Effector memory CD8-positive, alpha-beta T cell (primary cell): ENCODE measurements at places on chromosomes 3 and 15.

DNA sequence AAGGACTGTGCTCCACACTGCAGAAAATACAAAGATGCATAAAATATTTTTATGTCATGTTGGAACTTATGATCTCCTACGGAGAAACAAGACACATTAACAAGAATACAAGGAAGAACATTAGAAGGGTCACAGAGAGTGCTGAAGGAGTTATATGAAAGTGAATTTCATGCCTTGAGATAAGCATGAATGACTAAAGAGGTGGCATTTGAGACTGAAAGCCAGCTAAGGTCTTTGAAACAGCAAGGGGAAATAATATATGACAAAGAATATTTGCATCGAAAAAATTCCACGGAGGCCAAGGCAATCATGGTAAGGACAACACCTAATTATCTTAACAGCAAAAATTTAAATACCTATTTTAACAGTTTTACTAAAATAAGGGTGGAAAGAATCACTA is 12.5 kb downstream of the GSK3B start:
- no peak overlapping the region for H3K27ac ChIP-seq
- no peaks in the 10 kb centered on the region for H3K27me3 ChIP-seq
- H3K4me1 ChIP-seq, result peaks cover 68% of the 10 kb centered on the region
- DNase-seq, result no peak

DNA sequence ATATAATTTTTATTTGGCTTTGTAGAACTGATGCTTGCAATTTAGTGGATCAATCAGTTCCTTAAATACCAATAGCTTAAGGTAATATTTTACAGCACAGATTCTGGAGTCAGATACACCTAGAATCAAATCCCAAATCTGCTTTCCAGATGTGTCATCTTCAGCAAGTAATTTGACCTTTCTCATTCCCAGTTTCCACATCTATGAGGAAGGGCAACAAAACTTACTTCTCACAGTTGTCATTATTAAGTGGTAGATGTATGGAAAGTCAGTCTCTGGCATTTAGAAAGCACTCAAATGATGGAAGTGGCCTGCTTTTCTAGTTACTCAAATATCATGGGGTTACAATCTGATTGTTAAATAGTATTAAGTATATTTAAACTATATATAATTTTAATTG is 767.0 kb downstream of the CADM2 start:
- no peaks in the 10 kb centered on the region for H3K27me3 ChIP-seq
- H3K27ac ChIP-seq, result no peak overlapping the region
- DNase-seq, result no peak
- H3K4me3 ChIP-seq, result no peak overlapping the region

DNA sequence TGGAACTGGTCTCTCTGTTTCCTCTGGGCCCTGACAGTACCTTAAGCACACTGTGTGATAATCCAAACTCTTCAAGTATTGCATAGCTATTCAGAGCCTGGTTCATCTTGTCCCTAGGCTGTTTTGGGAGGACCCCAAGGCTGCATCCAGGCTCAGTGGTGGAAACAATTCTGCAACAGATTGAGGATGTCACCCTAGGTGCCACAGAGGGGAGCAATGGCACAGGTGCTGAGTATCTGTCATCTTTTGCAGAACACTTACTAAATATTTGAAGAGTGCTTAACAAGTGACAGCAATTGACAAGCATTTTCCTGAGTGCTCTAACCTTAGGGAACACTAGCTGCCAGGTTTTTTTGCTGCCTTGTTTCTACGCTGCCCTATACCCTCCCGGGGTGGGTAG is 27.8 kb downstream of the STARD5 start:
- peak overlapping the region; percentile 98 for H3K27ac ChIP-seq
- no peaks in the 10 kb centered on the region for H3K27me3 ChIP-seq
- DNase-seq, result no peak
- H3K4me1 ChIP-seq, result peaks cover 88% of the 10 kb centered on the region
- peaks cover 56% of the 10 kb centered on the region for H3K36me3 ChIP-seq
- H3K4me3 ChIP-seq, result peak overlapping the region; percentile 100

GRCh38 chr15:68572921-68573320 is 5.9 kb upstream of the CORO2B start:
- H3K27me3 ChIP-seq, result peaks cover 90% of the 10 kb centered on the region
- H3K4me3 ChIP-seq, result no peak overlapping the region
- no peak overlapping the region for H3K27ac ChIP-seq
- DNase-seq, result no peak
- H3K36me3 ChIP-seq, result peaks cover 3% of the 10 kb centered on the region

- H3K27ac ChIP-seq, result no peak overlapping the region
- no peaks in the 10 kb centered on the region for H3K36me3 ChIP-seq
- no peaks in the 10 kb centered on the region for H3K27me3 ChIP-seq
- no peak for DNase-seq
- H3K4me1 ChIP-seq, result no peaks in the 10 kb centered on the region
Observed at GRCh38 chr3:118292841-118293240, 741.8 kb downstream of the IGSF11 start.

GRCh38 chr3:87420171-87420570 is 143.8 kb upstream of the POU1F1 start:
- no peak for DNase-seq
- no peak overlapping the region for H3K27ac ChIP-seq
- peaks cover 5% of the 10 kb centered on the region for H3K36me3 ChIP-seq
- no peak overlapping the region for H3K4me3 ChIP-seq
- H3K4me1 ChIP-seq, result no peaks in the 10 kb centered on the region

DNA sequence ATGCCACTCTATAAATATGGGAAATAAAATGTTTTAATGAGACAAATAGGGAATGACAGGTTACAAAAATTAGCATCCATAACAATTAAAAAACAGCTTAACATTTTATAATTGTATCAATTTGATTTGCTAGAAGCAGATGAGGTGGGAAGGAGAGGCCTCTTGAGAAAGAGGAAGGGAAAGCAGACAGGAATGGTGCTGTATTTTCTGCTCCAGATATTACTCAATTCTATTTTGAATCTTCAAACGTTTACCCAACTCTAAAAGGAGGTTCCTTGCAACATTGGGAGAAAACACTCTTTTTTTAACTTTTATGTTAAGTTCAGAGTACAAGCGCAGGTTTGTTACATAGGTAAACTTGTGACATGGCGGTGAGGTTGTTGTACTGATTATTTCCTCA is 44.9 kb upstream of the ALDH1A3 start:
- H3K4me1 ChIP-seq, result no peaks in the 10 kb centered on the region
- DNase-seq, result no peak

DNA sequence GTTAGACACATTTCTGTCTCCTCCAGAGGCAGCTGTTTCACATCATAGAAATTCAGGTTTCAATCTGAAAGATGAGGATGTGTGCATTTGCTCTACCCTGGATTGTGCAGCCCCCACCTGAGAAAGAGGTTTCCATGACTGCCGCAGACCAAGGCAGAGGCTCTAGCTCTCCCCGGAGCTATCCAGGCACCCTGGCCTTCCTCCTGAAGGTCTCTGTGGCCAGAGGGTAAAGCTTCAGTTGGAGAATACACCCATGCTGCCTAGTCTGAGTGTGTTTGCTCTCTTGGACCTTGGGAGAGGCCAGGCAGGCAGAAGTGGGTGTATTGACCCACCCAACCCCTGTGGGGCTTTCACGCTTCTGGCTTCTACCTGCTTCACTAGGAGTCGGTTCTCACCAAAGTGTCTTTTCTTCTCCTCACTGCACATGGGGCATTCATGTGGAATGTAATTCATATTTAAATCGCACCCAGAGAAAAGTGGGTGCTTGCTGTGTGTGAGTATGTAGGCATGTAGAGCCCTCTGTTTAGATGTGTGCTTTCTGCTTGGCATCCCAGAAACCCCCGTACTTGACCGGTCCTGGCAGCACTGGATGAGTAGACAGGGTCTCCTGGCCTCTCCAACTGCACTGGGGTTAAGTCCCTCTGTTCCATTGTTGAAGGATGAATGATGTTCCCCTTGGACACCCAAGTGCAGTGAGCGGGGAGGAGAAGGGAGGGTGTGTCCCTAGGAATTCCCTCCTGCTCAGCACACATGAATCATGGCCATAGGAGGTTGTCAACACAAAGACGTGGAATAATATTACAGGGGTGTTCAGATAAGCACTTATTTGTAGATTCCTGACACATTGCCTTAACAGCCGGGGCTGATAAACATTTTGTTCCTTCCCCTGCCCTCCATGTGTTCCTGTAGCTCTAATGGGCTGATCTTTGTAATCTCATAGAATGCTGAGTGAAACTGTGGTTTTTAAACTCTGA is 20.3 kb upstream of the RAB6B start:
- H3K36me3 ChIP-seq, result no peaks in the 10 kb centered on the region
- no peak overlapping the region for H3K4me3 ChIP-seq
- no peak overlapping the region for H3K27ac ChIP-seq
- H3K27me3 ChIP-seq, result peaks cover 37% of the 10 kb centered on the region
- DNase-seq, result no peak
